ENCODE measurements at places on chromosomes 12 and 14.

- no peak for DNase-seq
These were observed 113.3 kb downstream of the CALM1 start for GRCh38 chr14:90510159-90510558.

- no peak for DNase-seq
These were observed 260.3 kb downstream of the ADGRD1 start for GRCh38 chr12:131213896-131214442.

DNA sequence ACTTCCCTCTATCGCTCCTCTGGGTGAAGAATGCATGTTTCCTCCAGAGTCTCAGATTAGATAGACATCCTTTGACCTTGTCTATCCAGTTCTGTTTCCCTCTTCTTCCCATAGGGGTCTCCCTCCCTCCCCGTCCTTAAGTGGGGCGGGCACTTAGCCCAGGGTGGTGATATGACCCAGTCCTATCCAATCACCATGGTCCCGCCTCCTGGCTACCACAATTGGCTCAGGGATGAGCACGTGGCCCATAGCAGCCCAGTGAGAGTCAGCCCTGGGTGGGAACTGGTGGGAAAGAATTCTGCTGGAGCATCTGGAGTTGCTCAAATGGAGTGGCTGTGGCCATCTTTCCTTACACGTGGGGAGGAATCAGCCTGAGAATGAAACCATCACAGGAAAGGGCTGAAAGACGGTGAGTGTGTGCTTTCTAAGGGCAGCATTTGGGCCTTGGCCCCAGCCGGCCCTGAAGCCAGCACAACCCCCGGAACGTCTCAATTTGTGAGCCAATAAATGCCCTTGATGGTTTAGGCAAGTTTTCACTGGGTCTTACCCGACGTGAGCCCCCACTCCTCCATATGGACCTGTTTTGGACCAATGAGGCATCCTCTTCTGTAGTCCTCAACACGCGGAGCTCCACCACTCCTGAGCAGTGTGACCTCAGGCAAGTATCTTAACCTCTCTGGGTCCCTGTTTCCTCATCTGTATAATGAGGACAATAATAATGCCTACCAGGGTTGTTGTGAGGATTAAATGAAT is 14.4 kb upstream of the MLXIP start:
- DNase-seq: peak; percentile 100

- DNase-seq: peak; percentile 5
These were observed 445.2 kb downstream of the NAV3 start for GRCh38 chr12:78275886-78276285.

DNA sequence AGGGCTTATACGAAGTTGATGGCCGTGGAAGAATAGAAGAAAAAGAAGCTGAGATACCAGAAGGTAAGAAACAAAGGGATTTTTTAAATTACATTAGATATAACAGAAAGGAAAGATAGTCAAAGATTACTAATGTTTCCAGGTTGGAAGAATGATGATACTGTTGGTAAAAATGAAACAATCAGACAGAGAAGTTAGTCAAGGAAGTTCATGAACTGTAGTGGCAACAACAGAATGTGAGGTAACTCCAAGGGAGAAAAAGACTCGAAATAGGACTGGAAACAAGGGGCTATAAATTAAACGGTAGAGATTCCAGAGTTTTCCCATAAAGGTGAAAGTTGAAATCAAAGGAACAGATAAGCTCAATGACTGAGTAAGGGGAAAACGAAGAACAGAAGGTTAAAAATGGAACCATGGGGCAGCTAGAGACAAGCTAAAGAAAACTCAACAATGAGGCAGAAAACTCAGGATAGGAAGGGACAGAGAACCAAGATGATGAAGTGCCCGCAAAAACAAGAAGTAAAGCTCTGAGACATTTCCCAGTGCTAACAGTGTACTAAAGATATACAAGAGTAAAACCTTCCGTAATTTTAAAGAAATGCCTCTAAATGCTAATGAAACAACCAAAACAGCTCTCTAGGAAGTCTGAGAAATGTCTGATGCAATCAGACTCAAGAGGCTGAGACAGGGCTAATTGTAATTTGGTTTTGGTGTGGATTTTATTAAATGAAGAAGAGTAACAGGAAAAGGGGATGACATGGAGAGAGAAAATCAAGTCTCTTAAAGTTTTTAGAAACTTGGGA is 70.0 kb downstream of the PPP2R5E start:
- no peak for DNase-seq

GRCh38 chr12:4569261-4569660 is 7.3 kb downstream of the DYRK4 start:
- DNase-seq: no peak

- no peak for DNase-seq
These were observed 21.5 kb downstream of the DYRK2 start for GRCh38 chr12:67669934-67670631.

GRCh38 chr14:24274101-24274543 is 2.7 kb upstream of the RABGGTA start:
- no peak for DNase-seq

GRCh38 chr14:24093901-24094840 is at the start of gene PCK2:
Gene PCK2, plus strand, starts transcription at chr14:24094311. Its CDS starts 95 bp downstream, at chr14:24094406.
- DNase-seq: peak; percentile 92

DNA sequence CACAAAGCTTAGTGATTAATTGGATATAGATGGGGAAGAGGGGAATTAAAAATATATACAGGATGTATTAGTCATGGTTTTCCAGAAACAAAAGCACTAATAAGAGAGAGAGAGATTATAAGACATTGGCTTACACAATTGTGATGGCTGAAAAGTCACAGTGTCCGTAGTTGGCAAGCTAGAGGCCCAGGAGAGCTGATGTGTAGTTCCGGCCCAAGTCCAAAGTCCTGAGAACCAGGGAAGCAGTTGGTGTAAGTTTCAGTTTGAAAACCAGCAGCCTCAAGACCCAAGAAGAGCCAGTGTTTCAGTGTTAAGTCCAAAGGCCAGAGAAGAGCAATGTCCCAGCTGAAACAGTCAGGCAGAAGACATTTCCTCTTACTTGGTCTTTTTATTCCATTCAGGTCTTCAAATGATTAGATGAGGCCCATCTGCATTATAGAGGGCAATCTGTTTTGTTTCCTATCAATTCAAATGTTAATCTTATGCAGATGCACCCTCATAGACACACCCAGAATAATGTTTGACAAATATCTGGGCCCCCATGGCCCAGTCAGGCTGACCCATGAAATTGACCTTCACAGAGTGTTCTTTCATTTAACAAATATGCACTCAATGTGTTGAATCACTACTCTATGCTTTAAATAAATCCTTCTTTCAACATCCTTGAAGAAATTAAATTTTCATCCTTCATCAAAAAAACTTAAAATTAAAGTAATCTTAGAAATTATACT is 67.2 kb upstream of the DIO2 start:
- no peak for DNase-seq

- no peak for DNase-seq
These were observed 48.8 kb downstream of the KCNJ8 start for GRCh38 chr12:21725731-21726130.

DNA sequence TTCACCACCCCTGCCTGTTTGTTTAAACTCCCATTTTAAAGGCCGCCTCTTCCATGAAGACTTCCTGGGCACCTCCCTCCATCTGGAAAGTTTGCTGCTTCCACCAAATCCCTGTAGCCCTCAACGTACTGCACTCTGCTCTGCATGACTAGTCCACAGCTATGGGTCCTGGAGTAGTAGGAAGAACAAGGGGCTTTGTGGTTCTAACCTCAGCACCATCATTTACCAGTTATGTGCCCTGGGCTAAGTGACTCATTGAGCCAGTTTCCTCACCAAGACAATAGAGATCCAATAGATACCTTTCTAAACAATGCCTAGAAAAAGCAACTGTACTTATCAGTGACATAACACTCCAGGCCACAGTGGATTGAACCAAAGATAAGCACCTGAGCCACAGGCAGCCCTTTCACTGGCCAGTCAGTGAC is 8.5 kb upstream of the LTBP2 start:
- DNase-seq: no peak

DNA sequence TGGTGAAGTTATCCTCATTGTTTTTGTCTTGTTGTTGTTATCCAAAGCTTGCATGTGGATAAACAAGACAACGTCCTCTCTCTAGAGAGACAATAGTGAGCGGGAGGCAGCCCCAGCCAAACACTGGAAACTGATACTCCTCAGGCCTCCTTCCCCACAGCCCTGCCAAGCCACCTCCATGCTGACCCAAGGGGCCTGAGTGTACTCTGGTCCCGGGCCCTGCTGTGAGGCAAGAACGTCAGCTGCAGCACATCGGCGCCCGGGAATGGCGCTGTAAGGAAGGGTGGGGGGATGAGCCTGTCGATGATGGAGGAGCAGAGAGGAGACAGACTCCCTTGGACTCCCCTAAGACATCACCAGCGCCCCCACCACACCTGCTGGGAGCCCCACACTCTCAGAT is 83.6 kb downstream of the ANO2 start:
- DNase-seq: no peak

DNA sequence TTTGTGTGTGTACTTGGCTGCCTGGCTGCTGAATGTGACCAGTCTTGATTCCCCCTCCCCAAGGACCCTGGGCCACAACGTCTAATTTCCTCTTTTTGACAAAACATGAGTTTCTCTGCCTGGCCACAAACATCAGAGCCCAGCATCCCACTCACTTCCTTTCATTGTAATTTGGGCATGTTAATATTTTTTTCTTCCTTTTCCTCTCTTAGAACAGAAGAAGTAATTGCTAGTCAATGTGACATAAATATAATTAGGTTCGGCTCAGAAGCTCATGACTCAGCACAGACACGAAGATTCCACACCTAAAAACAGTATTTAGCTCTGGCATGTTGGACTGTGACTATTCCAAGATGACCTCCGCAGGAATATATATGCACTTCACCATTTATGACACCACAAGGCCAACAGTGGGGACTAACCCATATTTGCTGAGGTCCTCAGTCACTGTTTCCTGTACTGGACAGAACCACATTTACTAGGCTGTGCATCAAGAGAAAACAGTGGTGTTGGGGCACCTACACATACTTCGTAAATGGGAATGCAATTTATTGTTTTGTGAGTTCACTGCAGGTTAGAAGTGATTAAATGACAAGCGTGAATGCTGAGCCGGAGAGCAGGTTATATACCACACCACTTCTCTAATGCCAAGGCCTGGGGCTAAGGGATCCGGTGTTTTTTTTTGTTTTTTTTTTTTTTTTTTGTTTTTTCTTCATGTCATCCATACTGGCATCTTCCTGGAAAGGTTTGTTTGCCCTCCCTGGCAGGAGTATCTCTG is 4.2 kb downstream of the GSG1 start:
- no peak for DNase-seq

DNA sequence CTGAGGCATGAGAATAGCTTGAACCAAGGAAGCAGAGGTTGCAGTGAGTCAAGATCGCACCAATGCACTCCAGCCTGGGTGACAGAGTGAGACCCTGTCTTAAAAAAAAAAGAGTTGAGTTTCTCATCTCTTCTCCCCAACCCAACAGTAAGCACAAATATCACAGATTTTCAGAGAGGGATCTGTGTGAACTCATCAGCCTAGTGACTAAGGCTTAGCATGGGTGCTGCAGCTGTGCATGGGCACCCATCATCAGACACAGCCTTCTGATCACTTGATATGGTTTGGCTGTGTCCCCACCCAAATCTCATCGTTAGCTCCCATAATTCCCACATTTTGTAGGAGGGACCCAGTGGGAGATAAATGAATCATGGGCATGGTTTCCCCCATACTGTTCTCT is 298.9 kb downstream of the PCNX1 start:
- DNase-seq: no peak

DNA sequence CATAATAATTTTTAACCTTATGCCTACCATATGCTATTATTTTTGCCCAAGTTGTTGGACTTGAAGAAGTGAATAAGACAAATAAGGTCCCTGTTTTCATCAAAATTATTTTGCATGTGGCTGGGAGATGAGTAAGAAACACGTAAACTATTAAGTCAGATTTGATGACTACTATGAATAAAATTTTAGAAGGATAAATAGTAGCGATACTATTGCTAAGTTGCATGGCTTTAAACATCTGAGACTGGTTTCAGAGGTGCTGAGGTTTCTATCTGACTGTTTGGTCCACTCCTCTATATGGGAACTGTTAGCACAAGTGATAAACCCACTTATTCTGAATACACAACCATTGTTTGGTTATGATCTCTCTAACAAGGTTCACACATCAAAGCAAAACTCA is 674.3 kb upstream of the MDGA2 start:
- no peak for DNase-seq

DNA sequence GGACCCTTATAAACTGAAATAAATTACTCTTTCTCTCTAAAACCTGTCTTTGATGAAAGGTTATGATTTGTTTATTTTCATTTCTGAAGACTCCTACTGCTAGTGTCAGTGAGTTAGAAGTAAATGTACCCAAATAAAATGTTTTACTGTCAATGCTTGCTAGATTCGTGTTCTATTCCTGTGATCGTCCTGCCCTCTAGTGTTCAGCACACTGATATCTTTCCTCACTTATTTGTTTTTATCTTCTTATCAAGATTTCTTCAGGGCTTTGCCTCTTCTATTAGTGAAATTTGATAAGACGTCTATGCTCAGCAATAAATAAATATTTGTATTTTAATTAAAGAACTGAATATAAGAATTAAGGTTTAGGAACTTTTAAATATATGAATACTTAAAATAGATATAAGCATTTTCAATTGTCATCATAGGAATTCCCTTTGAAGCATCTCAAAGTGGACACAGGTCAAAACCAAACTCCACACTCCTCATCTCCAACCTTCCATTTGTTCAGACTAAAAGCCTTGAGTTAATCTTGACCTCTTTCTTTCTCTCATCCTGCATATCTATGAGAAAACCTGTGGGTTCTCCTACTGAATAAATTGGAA is 75.8 kb downstream of the C12orf50 start:
- peak; percentile 55 for DNase-seq

GRCh38 chr12:18849080-18849479 is 111.2 kb downstream of the CAPZA3 start:
- no peak for DNase-seq

DNA sequence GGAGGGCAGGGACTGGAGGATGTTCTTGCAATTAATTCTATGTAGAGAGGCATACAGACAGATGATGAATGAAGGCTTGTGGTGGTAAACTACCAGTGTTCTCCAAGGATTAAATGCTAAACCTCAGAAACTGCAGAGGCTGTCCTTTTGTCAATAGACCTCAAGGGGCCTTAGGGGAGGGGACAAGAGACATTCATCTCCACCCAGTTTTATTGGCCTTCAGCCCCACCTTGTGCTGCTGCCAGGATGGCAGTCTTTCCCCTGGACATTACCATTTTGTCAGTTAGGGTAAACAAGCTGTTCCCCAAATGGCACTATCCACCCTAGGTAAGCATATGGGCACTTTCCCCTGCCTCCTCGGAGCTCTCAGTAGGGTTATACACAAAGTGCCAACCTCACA is 4.9 kb upstream of the SMAGP start:
- DNase-seq: no peak

GRCh38 chr14:32469388-32470160 is 140.5 kb downstream of the AKAP6 start:
- DNase-seq: peak; percentile 44

DNA sequence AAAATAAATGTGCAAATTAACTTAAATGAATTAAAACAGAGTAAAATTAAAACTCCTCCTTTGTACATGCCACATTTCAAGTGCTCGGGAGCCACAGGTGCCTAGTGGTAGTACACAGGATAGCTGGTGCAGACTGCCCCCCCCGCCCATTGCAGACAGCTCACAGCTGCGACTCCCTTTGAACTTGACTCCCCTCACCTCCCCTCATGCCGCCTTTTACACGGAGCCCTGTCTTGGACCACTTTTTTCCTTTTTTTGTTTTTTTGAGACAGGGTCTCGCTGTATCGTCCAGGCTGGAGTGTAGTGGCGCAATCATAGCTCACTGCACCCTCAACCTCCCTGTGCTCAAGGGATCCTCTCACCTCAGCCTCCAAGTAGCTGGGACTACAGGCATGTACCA is 11.5 kb downstream of the SETD1B start:
- no peak for DNase-seq

- no peak for DNase-seq
These were observed 40.2 kb downstream of the PLEKHG7 start for GRCh38 chr12:92743026-92743425.

- DNase-seq: peak; percentile 52
These were observed 435 bp downstream of the FOXM1 start for GRCh38 chr12:2876431-2877046.

Data from SK-N-DZ (cell line).